ENCODE measurements at places on chromosomes 3 and 15.

GRCh38 chr3:188067932-188068331, 86.0 kb upstream of the LPP start:
- DNase-seq: no peak

- peak; percentile 84 for DNase-seq
Observed at GRCh38 chr15:52295421-52296001, at the start of gene MYO5C. TSS of gene MYO5C (minus strand) at chr15:52295804. CDS start at chr15:52295636, 168 bp downstream.

- DNase-seq: no peak
Observed at GRCh38 chr3:114834175-114834940, 312.7 kb downstream of the ZBTB20 start.

- no peak for DNase-seq
Observed at GRCh38 chr3:98705694-98706093, 57.4 kb upstream of the ST3GAL6 start.

- no peak for DNase-seq
Observed at GRCh38 chr3:158355623-158356588, 215.1 kb upstream of the MLF1 start.

DNA sequence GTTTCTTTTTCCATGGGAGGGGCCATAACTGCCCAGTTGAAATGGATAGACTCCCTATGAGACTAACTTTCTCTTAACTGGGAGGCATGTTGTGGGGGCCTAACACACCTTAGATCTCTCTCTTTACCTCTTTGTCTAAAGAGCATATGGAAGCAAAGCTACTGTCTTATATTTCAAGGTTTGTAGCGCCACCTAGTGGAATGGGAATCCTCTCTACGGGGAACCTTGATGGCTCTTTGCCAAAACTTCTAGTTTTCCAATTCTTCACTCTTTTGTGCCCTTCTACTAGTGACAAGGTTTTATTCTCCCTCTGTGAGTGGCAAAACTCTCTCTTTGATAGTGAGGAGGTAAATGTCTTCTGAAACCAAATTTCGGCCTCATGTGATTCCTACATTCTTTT, 1030.4 kb upstream of the CADM2 start:
- no peak for DNase-seq

DNA sequence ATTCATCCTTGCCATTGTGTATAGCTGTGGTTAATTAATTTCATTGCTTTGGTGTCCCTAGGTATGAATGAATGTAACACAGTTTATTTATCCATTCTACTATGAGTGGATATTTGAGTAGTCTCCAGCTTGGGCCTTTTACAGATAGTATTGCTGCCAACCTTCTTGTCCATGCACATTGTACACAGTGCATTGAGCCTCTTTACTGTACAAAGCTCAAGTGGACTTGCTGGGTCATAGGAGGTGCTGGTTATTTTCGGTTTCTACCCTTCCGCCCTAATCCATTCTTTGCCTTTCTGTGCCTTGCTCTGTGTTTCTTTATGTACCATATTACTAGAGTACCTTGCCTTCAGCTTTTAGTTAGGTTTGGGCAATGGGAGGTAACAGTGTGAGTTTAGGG, 60.7 kb downstream of the DUT start:
- no peak for DNase-seq

- no peak for DNase-seq
Observed at GRCh38 chr15:62505762-62506161, 340.7 kb upstream of the C2CD4B start.

- no peak for DNase-seq
Observed at GRCh38 chr3:41188306-41188705, 11.0 kb upstream of the CTNNB1 start.

DNA sequence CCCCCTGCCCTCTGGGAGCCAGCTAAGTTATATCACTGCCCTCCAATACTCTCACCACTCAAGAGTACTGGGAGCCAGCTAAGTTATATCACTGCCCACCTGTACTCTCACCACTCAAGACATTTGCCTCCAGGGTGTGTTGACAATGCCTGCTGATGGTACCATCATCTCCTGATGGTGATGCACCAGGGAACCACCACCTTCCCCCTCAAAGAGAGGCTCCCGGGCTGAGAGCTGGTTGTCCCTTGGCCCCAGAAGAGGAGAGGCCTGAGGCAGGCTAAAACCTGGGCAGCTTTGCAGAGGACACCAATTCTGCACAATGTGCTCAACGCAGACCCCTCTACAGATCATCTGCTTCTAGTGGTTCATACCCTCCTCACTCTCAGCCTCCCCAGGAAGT, 7.5 kb upstream of the HAPLN3 start:
- DNase-seq: no peak

DNA sequence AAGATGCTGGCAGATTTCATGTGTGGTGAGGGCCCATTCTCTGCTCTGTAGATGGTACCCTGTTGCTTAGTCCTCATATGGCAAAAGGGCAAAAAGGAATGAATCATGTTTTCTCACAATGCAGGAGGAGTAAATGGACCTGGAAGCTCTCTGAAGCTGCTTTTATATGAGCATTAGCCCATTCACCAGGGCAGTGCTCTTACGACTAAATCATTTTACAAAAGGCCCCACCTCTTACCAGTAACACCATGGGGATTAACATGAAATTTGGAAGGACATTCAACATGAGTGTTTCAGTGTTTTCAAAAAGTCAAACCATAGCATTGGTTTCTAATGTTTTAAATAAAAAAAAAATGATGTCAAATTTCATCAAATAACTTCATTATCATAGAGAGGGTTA, 495.7 kb upstream of the CBLB start:
- no peak for DNase-seq

DNA sequence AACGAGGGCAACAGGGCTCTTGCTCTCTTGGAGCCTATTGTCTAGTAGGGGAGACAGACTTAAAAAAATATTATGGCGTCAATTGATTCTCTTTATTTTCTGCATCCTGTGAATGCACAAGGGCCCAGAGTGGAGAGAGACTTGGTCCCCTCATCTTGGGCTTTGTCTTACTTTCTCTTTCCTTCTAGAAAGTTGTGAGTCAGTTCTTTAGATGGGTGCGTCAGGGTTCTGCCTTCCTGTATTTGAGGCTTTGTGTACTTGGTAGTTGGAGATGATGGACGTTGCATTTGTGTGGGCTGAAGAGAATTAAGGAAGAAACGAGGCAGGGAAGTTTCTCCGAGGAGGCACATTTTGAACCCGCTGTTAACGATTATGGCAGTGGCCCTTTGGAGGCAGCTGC, 52.9 kb downstream of the CACNA1D start:
- no peak for DNase-seq

- DNase-seq: no peak
Observed at GRCh38 chr3:9167222-9167621, 82.2 kb downstream of the SRGAP3 start.

DNA sequence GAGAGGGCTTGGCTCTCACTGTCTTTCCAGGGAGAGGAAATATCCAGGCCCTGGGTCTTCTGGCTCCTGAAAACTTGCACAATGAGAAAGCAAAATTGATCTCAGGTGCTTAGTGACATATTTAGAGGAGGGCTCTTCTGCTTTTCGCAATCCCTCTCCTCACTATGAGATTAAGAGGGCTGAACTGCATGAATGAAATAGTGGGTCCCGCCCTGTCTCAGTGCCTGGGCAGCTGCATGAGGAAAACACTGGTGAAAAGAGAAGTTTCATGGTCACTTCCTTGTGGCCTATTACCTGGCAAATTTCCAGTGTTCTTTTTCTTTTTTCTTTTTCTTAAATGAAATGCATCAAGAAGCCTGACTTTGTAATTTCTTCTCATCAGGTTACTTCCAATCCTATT, 73.5 kb downstream of the TRAK1 start:
- DNase-seq: no peak

- DNase-seq: no peak
Observed at GRCh38 chr3:188434594-188434993, 280.6 kb downstream of the LPP start.

GRCh38 chr15:79562403-79562815, 130.3 kb downstream of the MINAR1 start:
- DNase-seq: no peak

GRCh38 chr3:24264748-24265158, 229.9 kb downstream of the THRB start:
- peak; percentile 65 for DNase-seq

DNA sequence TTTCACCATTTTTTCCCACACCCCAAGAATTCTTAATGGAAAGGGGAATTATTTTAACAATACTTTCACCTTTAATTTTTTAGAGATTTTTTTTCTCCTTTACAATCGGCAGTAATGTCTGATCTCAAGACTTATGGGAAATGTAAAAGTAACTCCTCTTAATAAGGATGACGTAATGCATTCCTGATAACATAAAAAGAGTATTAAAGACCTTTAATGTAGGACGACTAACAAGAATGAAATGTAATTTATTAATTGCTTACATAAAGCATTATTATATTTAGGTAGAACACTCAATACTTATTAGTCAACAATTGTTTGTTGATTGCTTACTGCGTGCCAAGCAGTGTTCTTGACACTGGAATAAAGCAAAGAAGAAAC, 416.8 kb upstream of the NAALADL2 start:
- no peak for DNase-seq

- no peak for DNase-seq
Observed at GRCh38 chr3:24709956-24710355, 215.3 kb upstream of the THRB start.

- DNase-seq: no peak
Observed at GRCh38 chr15:69998541-69999391, 99.0 kb downstream of the TLE3 start.

DNA sequence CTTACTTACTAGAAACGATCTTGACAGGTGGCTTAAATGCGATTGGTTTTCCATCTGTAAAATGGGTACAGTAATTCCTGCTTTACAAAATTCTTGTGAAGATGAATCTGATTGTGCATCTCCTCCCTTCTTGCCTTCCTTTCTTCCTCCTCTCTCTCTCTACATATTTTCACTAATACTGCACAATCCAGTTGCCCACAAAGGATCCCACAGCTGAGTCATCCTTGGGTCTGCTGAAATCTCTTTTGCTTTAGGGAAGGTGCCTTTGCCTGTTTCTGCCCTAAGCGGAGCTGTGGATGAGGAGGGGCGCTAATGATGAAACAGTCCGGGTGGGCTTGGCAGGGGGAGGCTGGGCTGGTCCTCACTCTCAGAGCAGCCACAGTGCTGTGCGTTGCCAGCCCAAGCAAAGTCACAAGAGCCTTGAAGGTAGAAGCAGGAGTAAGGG, 46.1 kb downstream of the AMOTL2 start:
- no peak for DNase-seq

DNA sequence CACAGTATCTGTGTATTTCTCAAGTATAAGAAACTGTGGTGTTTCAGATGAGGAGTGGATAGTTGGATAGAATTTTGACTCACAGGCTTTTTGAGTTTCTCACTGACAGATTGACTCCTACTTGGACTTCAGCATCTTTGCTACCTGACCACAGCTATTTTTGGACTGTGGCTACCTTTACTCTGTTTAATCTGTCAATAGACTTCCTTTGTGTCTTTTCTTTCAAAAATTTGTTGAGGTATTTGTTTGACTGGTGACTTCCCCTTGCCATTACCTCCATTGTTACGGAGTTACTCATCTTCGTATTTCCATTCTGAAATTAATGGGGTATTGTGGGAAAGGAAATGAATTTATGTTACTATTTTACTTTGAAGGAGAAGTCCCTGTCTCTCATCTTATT, 123.8 kb downstream of the AGBL1 start:
- no peak for DNase-seq

DNA sequence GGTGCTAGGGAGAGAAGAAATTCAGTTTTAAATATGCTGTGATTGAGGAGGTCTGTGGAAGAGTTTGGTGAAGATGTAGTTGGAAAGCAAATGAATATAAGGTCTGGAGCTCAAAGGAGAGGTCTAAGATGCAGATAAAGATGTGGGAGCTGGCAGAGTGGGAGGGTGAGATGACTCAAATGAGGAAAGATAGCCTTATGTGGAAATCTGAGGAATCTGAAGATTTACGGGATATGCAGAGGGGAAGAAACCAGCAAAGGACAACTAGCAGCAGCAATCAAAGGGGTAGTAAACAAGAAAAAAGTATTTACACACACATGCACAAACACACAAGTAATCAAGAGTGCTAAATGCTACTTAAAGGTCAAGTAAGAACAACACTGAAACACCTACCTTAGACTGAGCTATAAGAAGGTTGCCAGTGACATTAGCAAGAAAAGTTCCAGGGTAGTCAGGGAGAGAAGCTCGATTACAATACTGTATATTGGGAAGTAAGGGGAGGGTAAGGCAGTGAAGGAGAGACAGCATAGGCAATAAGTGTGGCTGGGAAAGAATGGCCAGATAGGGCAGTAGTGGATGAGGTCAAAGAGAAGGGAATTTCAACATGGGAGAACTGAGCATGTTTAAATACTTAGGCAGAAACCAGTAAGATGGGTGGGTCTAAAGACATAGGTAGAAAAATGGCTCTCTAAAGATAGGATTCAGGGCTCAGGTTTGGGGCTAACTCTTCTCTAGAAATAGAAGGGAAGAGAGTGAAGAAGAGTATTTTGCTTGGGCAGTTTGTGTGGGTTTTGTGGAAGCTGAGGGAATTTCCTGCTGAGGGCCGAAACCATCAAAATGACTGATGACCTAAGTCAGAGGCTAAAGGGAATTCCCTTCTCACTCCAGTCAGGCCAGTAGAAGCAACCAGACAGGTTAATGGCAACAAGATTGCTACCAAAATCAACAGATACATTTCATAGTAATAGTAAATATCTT, 8.9 kb downstream of the CMTM6 start:
- DNase-seq: no peak

DNA sequence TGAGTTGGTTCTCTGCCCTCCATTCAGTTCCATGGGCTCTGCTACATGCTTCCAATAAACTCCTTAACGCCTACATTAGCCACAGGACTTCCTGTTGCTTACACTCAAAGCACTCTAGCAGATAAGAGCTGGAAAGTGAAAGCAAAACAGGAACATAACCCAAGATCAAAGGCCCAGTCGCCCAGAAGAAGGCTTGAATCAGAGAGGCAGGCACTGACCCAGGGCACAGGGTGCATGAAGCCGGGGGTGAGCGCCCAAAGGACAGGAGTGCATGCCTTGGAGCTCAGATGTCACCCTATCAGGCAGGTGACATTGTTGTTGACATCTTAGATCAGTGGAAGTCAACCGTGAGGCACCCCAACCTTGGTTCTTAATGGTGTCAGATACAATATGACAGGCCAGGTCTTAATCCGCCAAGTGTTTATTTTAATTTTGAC, 235.1 kb downstream of the UACA start:
- no peak for DNase-seq

DNA sequence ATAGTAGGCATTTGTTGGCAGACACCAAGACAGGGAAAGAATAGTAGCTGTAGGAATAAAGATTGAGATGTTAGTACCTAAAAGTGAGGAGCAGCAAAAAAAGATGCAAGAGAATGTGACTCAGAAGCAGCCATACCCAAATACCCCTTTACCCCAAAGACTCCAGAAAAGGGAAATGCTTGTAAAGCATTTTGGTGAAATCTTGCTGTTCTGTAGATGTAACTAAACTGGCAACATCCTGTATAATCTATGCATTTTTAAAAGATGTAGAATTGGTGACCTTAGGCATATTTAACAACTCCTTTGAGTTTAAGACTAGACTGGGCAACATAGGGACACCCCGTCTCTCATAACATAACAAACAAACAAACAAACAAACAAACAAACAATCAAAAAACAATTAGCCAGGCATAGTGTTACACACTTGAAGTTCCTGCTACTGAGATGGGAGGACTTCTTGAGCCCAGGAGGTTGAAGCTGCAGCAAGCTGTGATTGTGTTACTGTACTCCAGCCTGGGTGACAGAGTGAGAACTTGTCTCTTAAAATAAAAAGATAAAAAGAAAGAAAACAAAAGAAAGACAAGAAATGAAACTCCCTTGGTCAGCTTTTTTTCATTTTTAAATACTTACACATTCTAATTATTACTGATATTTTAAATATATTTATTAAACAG, 361.5 kb upstream of the KCNH8 start:
- no peak for DNase-seq

GRCh38 chr3:71907996-71908395, 123.0 kb upstream of the PROK2 start:
- no peak for DNase-seq
